Spleen (tissue), 13 donors: ENCODE measurements at places on chromosomes 11 and 22. TPM values are rescaled to one million over a fixed set of nuclear protein-coding genes. Genes with fewer than 3 reads are reported as not detected.
A peak's percentile ranks its signal among the peaks of the same experiment; 100 is the strongest.

DNA sequence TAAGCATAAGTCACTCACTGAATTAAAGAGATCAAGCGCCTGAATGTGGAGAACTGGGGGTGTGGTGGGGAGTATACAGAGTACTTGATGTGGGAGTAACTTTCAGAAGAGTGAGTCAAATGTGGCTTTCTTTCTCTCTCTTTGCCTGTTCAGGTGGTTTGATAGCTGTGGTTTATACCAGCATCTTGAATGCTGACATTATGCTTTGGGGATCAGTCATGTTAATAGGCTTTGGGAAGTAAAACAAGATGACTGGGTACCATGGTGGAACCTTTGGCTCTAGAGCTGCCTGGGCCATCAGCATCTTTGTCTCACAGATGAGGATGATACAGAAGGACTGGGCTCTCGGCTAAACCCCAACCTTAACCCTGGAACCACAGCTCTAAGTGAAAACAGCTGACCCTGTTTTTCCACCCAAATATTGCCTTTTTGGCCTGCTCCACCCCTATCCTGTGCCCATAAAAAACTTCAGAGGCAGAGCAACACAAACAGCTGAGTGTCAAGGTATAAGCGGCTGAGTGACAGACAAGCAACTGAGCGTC, 58.2 kb upstream of the GNAZ start:
- H3K27ac ChIP-seq = no peak overlapping the region
- H3K36me3 ChIP-seq = no peaks in the 10 kb centered on the region
- no peak for DNase-seq
- H3K27me3 ChIP-seq = no peaks in the 10 kb centered on the region
- H3K4me3 ChIP-seq = no peak overlapping the region

DNA sequence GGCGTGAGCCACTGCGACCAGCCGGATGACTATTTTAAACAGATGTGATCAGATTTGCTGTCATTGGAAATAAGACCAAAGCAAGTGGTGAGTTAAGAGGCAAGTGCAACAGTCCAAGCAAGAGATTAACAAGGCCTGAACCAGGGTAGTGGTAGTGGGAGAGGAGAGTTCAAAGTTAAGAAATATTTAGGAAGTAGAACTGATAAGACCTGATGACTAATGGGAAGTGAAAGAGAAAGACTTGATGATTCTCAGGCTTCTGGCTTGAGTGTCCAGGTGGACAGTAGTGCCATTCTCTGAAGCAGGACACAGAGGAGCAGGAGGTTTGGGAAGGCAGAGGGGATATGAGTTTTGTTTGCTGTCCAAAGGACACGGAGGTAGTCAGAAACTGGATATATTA, 7.2 kb downstream of the NDUFC2 start:
- DNase-seq = no peak
- H3K4me1 ChIP-seq = peaks cover 12% of the 10 kb centered on the region
- H3K27ac ChIP-seq = no peak overlapping the region
- H3K36me3 ChIP-seq = peaks cover 47% of the 10 kb centered on the region

DNA sequence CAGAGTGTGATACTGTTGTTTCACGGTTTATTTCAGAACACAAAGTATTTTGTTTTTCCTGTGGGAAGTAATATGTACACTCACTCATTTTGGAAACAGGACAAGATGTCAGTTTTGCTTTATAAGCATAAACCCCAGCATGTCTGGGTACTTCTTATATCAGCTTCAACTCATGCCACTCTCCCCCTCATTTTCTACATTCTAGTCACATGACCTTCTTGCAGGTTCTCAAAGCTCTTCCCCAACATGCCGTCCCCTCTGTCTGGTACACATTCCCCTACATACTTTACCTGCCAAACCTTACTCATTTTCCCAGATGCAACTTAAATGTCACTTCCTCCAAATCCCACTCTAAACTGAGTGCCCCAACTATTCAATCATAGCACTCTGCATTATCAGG, 1.6 kb upstream of the CTR9 start:
- H3K27me3 ChIP-seq = no peaks in the 10 kb centered on the region
- no peak overlapping the region for H3K4me3 ChIP-seq
- H3K27ac ChIP-seq = no peak overlapping the region
- DNase-seq = no peak
- peaks cover 28% of the 10 kb centered on the region for H3K4me1 ChIP-seq

DNA sequence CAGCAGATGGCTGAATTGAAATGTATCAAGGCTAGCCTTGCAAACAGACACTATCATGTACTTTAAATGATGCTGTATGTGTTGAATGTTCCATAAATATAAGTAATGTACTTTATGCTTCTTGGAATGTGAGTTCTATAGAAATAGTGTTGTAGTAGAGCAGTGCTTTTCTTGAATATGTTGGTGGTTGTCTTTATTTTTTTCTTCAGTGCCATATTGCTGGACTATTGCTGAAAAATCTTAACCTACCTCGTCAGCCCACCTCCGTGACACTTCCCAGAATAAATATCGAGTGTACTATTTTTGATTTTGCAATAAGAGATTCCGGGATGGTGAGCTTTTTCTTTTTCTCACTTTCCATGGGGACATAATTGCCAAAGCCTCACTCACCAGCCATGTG, 153.9 kb downstream of the NAV2 start:
- H3K36me3 ChIP-seq = no peaks in the 10 kb centered on the region
- no peak overlapping the region for H3K27ac ChIP-seq
- H3K4me1 ChIP-seq = no peaks in the 10 kb centered on the region
- no peak overlapping the region for H3K4me3 ChIP-seq

GRCh38 chr11:132610216-132610615, 922.1 kb downstream of the OPCML start:
- H3K27ac ChIP-seq = no peak overlapping the region
- no peak overlapping the region for H3K4me3 ChIP-seq
- H3K4me1 ChIP-seq = no peaks in the 10 kb centered on the region
- H3K36me3 ChIP-seq = no peaks in the 10 kb centered on the region

- H3K4me3 ChIP-seq = no peak overlapping the region
- H3K4me1 ChIP-seq = no peaks in the 10 kb centered on the region
Observed at GRCh38 chr11:75632450-75632849, 36.4 kb downstream of the MAP6 start.

DNA sequence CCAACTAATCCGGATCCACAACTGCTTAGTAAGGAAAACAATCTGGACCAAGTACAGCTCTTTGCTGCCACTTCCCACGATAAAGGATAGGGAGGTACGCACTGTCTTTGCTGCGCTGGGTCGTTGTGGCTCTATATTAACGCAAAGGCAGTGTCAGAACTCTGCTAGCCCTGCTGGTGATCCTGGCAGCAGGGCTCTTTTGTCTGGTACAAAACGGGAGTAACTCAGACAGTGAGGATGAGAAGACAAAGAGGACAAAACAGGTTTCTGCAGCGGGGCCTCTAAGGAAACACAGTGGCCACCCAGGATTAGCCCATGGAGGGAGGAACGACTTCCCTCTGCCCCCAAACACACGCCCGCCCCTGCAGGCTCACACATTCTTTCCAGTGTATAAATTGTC, 26.1 kb downstream of the GAL start:
- H3K36me3 ChIP-seq = no peaks in the 10 kb centered on the region
- H3K27me3 ChIP-seq = no peaks in the 10 kb centered on the region
- no peaks in the 10 kb centered on the region for H3K4me1 ChIP-seq
- H3K4me3 ChIP-seq = no peak overlapping the region
- no peak for DNase-seq
- no peak overlapping the region for H3K27ac ChIP-seq

GRCh38 chr22:49656291-49656851, 171.3 kb downstream of the BRD1 start:
- H3K27me3 ChIP-seq = no peaks in the 10 kb centered on the region
- peaks cover 45% of the 10 kb centered on the region for H3K4me1 ChIP-seq
- peak overlapping the region; percentile 84 for H3K27ac ChIP-seq
- H3K36me3 ChIP-seq = no peaks in the 10 kb centered on the region

- H3K27ac ChIP-seq = peak overlapping the region; percentile 26
- peak overlapping the region; percentile 51 for H3K4me3 ChIP-seq
- DNase-seq = no peak
- H3K27me3 ChIP-seq = no peaks in the 10 kb centered on the region
Observed at GRCh38 chr11:6927030-6927617, 898 bp downstream of the ZNF215 start.

DNA sequence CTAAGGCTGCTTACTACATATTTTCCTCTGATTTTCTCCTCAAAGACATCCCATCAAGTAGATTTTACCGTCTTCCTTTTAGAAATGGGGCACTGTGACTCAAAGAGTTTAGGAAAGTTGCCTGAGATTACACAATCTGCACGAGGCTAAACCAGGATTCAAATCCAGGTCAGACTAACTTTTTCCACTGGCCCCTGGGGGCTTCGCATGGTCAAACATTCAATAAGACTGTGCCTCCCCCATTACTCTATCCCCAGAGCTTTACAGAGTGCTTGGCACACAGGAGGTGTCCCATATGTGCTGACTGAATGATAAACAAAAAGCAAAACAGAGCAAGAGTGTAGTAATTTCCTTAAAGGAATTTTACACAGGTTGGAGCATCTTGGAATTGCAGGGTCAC, 118.1 kb upstream of the TEAD1 start:
- H3K27ac ChIP-seq = no peak overlapping the region
- DNase-seq = no peak
- no peaks in the 10 kb centered on the region for H3K4me1 ChIP-seq
- H3K4me3 ChIP-seq = no peak overlapping the region
- no peaks in the 10 kb centered on the region for H3K36me3 ChIP-seq

LIPT2 gene
- 3.3 TPM for polyA plus RNA-seq

GRCh38 chr11:17796154-17796553, 61.6 kb downstream of the KCNC1 start:
- DNase-seq = no peak
- H3K4me3 ChIP-seq = no peak overlapping the region
- no peaks in the 10 kb centered on the region for H3K4me1 ChIP-seq
- H3K36me3 ChIP-seq = no peaks in the 10 kb centered on the region
- H3K27ac ChIP-seq = no peak overlapping the region
- H3K27me3 ChIP-seq = no peaks in the 10 kb centered on the region

CDK2AP2 gene
- 57.1 TPM for polyA plus RNA-seq

- H3K4me3 ChIP-seq = no peak overlapping the region
- no peaks in the 10 kb centered on the region for H3K27me3 ChIP-seq
- H3K36me3 ChIP-seq = no peaks in the 10 kb centered on the region
Observed at GRCh38 chr11:32069361-32070058, 21.4 kb upstream of the RCN1 start.

GRCh38 chr22:38080850-38081635, 2.9 kb downstream of the SLC16A8 start:
- H3K27me3 ChIP-seq = peaks cover 46% of the 10 kb centered on the region
- H3K4me3 ChIP-seq = peak overlapping the region; percentile 30
- no peak overlapping the region for H3K27ac ChIP-seq
- no peaks in the 10 kb centered on the region for H3K36me3 ChIP-seq
- H3K4me1 ChIP-seq = peaks cover 19% of the 10 kb centered on the region

OR8J3 gene
- polyA plus RNA-seq = not detected

- H3K36me3 ChIP-seq = no peaks in the 10 kb centered on the region
- H3K27ac ChIP-seq = no peak overlapping the region
- no peak overlapping the region for H3K4me3 ChIP-seq
- no peaks in the 10 kb centered on the region for H3K4me1 ChIP-seq
- no peaks in the 10 kb centered on the region for H3K27me3 ChIP-seq
Observed at GRCh38 chr11:44058275-44058674, 7.8 kb upstream of the ACCS start.

FOLR2 gene
- polyA plus RNA-seq = 16.1 TPM
